ENCODE measurements at places on chromosomes 2 and 18. TPM values are rescaled to one million over a fixed set of nuclear protein-coding genes. Genes with fewer than 3 reads are reported as not detected.

GRCh38 chr18:46338205-46338604 is 234.0 kb downstream of the HAUS1 start:
- DNase-seq, result no peak

DNA sequence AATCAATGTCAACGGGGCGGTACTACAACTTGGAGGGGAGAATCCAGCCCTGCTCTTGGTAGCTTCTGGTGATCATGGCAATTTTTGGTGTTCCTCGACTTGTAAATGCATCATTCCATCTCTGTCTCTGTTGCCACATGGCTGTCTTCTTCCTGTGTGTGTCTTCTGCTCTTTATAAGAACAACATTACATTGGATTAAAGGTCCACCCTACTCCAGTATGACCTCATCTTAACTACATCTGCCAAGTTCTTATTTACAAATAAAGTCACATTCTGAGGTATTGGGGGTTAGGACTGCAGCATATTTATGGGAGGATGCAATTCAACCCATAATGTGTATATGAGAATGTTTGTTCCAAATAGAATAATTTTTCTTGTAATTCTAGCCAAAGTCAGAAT is 28.8 kb upstream of the FIGN start:
- no peak for DNase-seq

DNA sequence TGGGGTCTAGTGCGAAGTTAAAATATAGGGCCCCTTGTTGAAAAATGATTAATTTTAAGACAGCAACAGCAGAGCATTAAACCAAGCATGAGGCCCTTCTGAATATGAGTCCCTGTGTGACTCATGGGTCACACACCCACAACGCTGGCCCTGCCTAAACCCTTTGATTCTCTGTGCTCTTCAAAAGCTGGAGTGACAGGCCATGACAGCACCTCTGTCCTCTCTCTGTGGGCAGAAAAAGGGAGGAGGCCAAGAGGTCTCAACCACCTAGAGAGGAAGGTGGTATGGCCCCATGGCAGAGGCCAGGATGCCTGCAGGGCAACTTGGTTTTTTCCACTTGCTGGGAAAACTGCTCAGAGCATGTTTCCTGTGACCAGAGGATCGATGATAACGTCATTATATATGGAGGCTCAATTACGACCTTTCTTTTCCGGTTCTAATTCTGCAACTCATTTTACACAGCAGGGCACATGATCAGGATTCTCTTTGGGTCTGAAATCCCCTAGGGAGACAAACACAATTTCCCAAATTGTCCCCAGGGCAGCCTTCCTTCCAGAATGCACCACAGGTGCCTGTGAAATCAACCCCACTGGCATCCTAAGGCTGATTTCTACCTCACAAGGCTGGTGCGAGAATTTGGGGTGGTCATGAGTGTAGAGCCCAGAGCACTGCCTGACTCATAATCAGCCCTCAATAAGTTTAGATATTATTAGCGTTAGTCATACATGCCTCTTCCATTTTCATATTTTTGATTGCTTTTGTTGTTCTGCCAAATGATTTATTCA is 102.0 kb upstream of the PPP1CB start:
- DNase-seq, result no peak

GRCh38 chr2:44134848-44135247 is 33.8 kb upstream of the PPM1B start:
- no peak for DNase-seq

The LBX2 gene
- not detected for total RNA-seq

DNA sequence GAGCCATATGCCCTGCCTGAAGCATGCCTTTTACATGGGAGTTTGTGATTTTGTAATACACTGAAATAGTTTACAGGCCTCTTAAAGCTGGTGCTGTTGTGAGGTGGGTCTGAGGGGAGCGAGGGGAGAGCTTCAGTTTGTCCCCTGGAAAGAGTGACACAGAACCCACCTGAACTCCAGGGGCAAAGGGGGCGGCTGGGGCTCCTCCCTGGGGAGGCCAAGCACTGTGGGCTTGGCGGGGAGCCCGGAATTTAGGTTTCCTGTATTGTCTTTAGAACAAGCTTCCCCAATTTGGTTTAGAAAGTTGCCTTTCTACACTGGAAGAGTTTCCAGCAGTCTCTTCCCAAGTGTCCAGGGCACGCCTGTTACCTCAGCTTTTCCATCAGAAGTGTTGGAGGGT is 75.7 kb downstream of the VAPA start:
- no peak for DNase-seq
